ENCODE measurements at places on chromosomes 5 and 9.

DNA sequence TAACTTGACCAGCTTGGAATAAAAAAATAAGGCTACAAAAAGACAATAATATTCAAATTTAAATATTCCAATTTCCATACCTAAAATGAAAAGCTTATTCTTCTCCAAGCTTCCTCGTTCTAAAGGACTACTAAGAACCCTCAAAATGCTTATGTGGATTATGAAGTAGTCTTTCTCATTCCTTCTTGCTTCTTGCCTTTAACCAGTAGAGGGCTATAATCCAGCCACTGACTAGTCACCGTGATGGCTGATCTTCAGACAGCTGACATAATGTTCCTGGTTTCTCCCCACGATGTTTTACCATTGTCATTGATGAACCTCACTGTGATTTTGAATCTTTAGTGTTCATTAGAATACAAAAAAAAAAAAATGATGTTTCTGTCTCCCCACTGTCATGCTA is 515.3 kb downstream of the TLE1 start:
- no peak for DNase-seq

DNA sequence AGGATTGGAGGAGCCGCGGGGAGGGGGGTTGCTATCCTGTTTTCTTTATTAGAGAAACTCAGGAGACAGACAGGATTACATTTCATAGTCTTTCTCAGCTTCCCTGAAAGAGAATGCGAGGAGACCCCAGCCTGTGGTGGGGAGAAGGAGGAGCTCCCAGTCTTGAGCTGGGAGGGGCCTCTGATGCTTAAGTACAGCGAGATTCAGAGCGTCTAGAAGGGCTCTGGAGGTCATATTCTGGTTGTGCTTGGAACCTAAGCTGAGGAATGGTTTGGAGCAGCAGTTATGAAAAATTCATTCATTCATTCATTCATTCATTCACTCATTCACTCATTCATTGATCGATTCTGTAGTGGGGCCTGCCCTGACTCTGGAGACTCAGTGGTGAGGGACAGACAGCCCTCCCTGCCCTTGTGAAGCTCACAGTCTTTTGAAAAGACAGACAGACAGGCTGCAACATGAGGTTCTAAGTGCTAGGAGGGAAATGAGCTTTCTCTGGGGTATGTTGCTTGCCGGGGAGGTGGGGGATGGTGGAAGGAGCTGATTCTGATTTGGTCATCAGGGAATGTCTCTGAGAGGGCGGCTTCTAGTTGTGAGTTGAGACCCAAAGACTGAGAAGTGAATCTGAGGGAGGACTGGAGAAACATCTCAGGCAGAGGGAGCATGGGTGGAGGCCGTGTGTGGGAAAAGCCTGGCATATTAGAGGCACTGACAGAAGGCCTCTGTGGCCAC is 2.5 kb upstream of the SPRY4 start:
- DNase-seq: no peak

DNA sequence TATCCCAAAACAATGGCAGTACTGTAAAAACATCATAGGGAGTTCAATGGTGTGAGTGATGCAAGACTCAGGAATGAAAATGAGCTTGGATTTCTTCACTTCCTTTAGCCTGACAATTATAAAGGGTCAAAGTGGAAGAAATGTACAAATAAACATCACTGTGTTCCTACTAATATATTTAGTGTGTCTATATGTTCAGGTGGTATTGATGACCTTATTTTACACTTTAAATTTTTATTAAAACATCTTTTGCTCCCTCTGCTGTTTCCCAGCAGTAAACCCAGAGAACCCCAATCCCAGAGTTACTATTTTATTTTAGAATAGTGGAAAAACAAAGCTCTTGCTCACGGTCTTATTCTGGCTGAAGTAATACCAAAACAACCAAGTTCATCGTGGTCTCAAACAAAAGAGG is 2.0 kb downstream of the LOX start:
- no peak for DNase-seq

GRCh38 chr5:51396797-51397196 is 13.5 kb downstream of the ISL1 start:
- no peak for DNase-seq

- DNase-seq: no peak
Measured at GRCh38 chr5:159951834-159952233, 35.6 kb downstream of the ADRA1B start.

- DNase-seq: no peak
Measured at GRCh38 chr5:97046270-97046982, 96.0 kb downstream of the LIX1 start.

- DNase-seq: no peak
Measured at GRCh38 chr5:111922344-111922743, 165.3 kb upstream of the NREP start.

GRCh38 chr9:85155352-85155751 is 485.8 kb downstream of the NTRK2 start:
- no peak for DNase-seq

- no peak for DNase-seq
Measured at GRCh38 chr5:127518319-127518621, 830 bp downstream of the PRRC1 start.

- no peak for DNase-seq
Measured at GRCh38 chr5:147558826-147559225, 49.0 kb upstream of the DPYSL3 start.

DNA sequence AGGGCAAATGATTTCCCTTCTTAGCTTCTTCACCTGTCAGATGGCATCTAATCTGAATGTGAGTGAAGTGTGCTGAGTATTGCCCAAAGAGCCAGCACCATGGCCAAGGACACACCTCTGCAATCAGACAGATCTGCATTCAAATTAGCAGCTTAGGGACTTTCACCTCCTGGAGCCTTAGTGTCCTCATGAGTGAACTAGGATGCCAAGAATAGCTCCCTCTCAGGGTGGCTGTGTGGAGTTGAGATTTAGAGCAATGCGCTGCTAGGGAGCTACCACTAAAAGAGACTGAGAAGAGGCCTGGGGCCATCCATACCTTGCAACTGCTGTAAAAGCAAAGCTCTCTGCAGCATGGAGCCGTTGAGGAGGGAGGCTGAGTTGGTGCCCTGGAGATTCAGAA is 1.4 kb downstream of the CIZ1 start:
- DNase-seq: no peak

GRCh38 chr9:128781187-128782070 is 5.6 kb upstream of the TBC1D13 start:
- no peak for DNase-seq

- no peak for DNase-seq
Measured at GRCh38 chr5:158532739-158533138, 567.0 kb downstream of the EBF1 start.

GRCh38 chr9:96852676-96853075 is 1.6 kb downstream of the ZNF782 start:
- no peak for DNase-seq

- no peak for DNase-seq
Measured at GRCh38 chr5:172383191-172383802, 71.0 kb downstream of the SH3PXD2B start.

GRCh38 chr5:93454896-93455295 is 126.1 kb downstream of the NR2F1-AS1 start:
- DNase-seq: no peak

- no peak for DNase-seq
Measured at GRCh38 chr5:151236888-151237287, 13.0 kb upstream of the CCDC69 start.

- DNase-seq: no peak
Measured at GRCh38 chr9:29241320-29241719, 1668.0 kb upstream of the C9orf72 start.

DNA sequence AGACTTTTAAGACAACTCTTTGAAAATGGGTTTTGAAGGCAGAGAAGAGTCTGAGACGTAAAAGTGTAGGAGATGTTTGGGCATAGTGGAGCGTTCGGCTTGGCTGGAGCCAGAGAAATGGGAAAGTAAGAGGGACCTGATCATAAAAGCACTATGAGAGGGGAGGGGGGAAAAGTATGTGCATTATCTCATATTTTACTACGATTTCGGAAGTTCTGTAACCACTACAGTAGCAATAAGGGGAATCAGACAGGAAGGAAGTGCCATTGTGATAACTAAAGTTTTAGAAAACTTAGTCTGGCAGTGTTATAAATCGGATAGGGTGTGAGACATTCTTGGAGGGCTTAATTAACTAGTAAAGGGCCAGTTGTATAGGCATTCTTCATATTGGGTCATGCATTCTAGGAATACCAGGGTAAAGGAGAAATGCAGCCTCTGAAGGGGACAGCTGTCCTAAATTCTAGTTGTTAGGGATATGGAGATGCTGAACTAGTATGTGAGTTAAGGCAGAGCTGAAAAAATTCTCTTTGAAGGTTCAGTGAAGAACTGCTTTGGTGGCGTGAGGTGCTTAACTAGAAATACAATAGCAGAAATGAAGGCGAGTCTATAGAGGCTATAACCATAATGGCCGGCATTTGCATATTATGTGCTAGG is 83.8 kb upstream of the FREM1 start:
- no peak for DNase-seq

DNA sequence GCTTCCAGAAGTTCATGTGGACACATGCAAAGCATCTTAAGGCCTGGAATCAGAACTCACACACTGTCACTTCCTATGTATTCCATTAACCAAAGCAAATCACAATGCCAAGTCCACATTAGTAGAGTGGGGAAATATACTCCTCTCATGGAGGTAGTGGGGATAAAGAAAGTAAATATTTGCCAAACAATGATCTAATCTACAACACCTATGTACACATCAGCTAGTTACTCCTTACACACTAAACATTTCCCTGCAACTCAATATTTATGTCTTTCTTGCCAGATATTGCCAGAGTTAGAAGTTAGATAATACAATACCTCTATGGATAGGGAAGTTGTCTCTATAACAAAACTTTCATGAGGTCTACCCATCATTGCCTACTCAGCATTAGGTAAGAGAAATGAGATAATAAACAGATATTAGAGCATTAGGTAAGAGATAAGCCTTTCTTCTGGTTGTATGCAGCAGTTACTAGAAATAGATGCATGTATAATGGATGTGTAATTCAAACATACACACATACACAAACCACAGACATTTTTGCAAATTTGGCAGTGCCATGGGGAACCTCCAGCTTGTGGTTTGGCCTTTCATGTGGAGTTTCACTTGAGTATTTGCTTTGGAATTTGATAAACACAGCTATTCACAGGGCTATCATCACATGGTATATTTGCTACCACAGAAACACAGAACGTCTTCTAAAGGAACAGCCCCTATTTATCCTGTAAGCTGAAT is 196.5 kb downstream of the TLE1 start:
- no peak for DNase-seq

- DNase-seq: no peak
Measured at GRCh38 chr9:8677741-8678140, 878.2 kb upstream of the DMAC1 start.

DNA sequence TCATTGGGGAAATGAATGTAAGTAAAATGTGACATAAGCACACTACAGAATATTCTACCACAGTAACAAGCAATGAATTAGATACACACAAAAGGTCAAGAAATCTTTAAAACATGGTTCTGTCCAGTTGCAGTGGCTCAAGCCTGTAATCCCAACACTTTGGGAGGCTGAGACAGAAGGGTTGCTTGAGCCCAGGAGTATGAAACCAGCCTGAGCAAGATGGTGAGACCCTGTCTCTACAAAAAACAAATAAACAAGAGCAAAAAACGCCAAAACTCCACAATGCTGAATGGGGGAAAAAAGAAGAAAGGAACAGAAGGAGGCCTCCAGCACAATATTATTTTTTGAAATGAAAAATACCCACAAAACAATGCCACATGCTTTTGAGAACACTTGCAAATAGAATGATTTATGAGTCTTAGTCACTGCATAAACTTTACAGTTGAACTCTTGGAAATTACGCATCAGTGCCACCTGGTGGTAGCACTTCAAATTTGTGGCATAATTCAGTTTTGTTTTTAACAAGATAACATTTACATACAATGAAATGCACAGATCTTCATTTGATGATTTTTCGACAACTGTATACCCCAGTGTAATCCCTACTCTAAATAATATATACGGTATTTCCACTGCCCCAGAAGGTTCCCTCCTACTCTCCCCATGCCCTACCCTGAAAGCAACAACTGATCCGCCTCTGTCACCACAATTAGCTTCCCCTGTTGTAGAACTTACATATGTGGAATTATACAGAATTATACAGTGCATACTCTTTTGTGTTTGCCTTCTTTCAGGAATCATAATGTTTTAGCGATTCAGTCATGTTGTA is 14.4 kb upstream of the SPINK4 start:
- DNase-seq: no peak

- DNase-seq: no peak
Measured at GRCh38 chr5:54309691-54310432, 511 bp downstream of the ARL15 start.

DNA sequence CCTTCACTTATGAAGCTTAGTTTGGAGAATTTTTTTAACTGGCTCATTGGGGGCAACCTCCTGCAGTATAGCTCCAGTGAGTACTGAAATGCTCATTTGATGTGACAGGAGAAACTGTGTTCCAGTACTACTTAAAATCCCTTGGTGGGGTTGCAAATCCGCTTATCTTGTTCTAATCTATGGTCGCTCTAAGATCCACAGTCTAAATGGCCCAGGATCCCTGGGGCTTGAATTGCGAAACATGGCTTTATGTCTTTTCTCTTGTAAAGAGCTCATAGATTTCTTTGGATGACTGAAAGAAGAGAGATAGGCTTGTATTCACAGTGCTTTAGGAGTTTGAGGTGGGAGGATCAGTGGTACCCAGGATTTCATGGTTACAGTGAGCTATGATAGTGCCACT is 52.7 kb downstream of the ADAMTSL1 start:
- no peak for DNase-seq

DNA sequence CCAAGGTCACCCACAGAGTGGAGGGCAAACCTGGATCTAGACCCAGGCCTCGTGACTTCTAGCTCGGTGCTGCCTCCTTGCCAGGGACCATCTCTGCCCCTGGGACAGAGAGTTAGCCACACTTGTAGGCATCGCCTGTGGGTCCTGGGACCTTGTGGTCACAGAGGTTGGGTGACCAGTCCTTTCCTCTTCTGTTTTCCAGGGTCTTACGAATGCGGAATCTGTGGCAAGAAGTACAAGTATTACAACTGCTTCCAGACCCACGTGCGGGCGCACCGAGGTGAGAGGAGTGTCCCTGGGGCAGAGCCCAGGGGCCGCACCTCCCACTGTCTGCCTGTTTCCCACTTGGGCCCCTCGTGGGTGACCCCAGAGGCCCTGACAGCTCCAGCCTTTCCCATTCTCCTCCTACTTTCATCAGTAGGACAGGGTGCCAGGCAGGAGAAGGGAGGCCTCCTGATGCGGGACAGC is 76.3 kb downstream of the AMBP start:
- DNase-seq: no peak

GRCh38 chr5:157356576-157356975 is 90.7 kb downstream of the CYFIP2 start:
- no peak for DNase-seq

- no peak for DNase-seq
Measured at GRCh38 chr9:71357346-71357745, 235.9 kb upstream of the TRPM3 start.

DNA sequence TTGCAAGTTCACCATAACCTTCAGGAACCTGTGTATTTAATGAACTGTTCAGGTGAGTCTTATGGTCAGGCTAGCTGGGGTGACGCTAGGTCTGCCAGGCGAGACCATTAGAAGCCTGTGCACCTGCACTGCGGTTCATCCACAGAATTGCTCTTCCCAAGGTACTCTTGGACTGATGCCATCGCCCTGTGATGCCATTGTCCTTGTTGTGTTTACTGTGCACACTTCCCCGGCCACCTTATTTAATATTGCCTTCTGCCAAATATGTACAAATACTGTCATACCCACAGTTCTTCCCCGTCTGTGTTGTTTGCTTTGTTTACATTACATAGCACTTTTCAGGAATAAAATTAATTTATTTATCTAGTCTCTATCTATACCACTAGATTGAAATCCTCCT is 66.3 kb downstream of the RCL1 start:
- no peak for DNase-seq

GRCh38 chr9:129644365-129644764 is 2.4 kb upstream of the ASB6 start:
- DNase-seq: no peak

- no peak for DNase-seq
Measured at GRCh38 chr9:4065054-4065453, 234.8 kb downstream of the GLIS3 start.

Measured in NCI-H187 treated with DMSO at 0.1 percent for 48 hours (cell line).